ENCODE measurements at places on chromosomes 2 and 18.

DNA sequence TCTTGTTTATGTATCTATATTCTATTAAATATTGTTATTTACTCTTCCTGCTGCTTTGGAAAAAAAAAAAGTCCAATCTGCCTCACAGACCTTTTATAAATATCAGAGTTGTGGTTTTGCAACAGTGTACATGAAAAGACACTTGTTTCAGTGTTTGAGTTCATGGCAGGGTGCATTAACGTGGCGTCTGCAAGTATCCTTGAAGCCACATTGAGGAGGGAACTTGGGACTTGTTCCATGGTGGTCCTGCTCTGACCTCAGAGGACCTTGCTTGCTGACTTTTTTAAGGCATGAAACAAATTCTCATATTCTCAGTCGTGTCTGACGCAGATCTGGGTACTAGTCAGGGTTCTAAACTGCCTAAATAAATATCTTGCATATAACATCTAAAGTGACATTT lies 55.1 kb downstream of the CRIM1 start:
- no peak for DNase-seq

DNA sequence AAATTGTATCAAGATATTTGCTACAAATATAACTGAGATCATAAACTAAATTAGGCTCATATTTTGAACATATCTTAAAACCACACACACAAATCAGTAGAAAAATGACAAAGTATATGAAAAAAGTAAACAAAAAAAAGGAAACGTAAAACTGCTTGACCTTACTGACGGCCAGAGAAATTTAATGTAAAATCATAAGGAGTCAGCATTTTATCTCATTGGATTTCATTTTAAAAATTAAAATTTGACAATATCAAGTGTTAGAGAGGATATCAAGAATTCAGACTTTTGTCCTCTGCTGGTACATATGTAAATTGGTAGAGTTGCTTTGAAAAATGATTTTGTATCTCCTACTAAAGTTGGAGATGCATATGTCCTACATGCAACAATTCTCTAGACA lies 209.2 kb upstream of the ZC3H15 start:
- no peak for DNase-seq

DNA sequence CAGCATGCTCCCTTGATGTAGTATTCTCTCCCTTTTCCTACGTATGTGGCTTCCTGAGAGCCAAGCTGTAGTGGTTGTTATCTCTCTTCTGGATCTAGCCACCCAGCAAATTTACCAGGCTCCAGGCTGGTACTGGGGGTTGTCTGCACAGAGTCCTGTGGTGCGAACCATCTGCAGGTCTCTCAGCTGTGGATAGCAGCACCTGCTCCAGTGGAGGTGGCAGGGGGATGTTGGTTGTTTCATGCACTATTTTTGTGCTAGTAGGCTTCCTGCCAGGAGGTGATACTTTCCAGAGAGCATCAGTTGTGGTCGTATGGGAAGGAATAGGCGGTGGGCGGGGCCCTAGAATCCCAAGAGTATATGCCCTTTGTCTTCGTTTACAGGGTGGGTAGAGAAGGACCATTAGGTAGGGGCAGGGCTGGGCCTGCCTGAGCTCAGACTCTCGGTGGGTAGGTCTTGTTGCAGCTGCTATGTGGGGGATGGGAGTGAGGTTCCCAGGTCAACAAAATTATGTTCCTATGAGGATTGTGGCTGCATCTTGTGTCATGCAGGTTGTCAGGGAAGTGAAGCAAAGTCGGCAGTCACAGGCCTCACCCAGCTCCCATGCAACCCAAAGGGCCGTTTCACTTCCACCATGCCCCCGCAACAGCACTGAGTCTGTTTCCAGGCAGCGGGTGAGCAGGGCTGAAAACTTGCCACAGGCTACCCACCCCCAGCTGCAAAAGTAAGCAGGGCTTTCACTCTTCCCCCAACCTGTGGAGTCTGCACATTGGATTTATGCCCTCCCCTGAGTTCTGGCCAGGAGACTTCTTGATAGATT lies 1139.5 kb downstream of the BCL11A start:
- DNase-seq = no peak

- no peak for DNase-seq
Measured at GRCh38 chr2:43412114-43412753, 183.6 kb downstream of the THADA start.

DNA sequence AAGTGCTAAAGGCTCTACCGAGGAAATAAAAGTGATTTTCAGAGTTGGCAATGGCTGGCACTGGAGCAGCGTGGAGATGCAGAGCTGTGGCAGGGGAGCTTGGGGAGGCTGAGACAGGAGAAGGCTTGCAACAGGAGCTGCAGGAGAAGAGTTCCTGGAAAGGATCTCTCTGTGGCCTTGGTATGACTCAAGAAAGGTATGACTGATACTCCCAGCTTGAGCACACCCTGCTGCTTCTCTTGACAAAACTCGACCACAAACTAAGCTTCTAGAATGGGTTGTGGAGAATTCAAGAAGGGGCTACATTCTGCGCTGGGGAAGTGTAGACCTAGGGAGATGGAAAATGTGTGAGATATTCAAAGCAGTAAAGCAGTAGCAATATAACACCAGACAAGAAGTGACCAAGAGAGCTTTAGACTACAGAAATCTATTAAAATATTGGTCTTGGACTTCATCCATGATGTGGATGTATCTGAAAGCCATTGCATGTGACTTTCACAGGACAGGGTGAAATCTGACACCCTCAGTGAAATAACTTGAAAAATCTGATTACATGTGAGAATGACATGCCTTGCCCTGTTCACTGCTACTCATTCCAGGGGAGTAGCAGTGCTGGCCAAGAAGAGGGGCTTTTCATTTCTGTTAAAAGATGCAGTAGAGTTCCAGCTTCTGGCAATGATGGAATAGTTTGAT lies 41.5 kb downstream of the SUCLG1 start:
- DNase-seq = no peak

DNA sequence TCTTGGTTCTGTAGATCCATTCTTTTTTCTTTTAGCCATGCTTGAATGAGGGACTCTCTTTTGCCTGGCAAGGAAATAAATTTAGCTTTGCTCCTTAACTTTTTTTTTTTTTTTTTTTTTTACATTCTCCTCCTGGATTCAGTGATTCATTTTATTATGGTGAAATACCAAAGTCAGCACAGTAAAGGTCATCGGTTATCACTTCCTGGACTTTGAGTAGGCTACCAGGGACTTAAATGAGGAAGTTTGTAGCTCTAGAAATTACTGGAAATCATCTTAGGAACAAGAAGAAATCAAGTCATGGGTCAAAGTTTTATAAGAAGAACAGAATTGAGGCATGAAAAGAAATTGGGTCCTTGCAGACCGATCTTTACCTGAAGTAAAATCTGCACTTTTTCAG lies 75.0 kb downstream of the SOCS6 start:
- no peak for DNase-seq

GRCh38 chr2:41657226-41657625 lies 390.6 kb upstream of the PKDCC start:
- DNase-seq = no peak

DNA sequence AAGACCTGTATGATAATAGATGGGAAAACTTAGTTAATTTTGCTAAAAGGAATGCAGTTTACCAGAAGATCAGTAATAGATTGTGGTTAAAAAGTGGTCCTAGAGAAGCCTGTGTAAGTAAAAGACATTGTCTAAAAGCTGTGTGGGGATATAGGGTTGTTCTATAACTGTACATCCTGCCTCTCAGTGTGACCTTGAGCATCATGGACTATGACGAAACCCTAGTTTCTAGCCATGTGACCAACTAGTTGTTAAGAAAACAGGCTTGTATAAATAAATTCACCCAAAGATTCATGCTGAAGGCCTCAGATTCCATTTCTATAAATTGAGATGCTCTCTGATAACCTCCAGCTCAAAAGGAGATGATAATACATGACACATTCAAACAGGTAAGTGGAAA lies 160.7 kb downstream of the IKZF2 start:
- no peak for DNase-seq

DNA sequence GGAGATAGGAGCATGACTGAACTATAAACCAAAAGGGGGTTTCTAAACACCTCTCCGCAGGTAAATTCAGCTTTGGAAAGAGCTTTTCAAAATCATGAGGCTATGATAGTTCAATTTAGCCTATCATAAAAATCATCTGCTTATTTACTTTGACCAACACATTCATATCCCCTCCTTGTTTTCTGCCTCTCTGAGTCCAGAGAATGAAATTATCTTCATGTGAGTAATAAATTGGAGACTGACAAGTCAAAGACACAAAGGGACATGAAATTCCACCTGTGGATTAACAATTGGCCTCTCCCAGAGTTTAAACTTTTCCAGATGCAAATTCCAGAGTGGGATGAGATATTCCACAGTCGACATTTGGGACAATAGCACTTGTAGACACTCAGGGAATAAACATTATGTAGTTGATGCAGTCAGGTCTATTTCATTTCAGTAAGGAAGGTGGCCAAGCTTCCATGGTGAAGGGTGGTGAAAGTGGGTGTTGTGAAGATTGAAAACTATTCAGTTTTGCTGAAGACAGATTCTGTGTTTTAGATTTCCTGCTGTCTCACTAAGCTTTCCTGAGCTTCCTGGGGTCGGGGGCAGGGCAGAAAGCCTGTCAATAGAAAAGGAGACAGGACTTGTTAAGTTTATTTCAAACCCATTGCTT lies 84.7 kb downstream of the CDC42EP3 start:
- DNase-seq = no peak

GRCh38 chr2:85525567-85525966 lies 13.4 kb upstream of the MAT2A start:
- no peak for DNase-seq

GRCh38 chr18:3449512-3450011 lies 410 bp upstream of the TGIF1 start:
- no peak for DNase-seq

DNA sequence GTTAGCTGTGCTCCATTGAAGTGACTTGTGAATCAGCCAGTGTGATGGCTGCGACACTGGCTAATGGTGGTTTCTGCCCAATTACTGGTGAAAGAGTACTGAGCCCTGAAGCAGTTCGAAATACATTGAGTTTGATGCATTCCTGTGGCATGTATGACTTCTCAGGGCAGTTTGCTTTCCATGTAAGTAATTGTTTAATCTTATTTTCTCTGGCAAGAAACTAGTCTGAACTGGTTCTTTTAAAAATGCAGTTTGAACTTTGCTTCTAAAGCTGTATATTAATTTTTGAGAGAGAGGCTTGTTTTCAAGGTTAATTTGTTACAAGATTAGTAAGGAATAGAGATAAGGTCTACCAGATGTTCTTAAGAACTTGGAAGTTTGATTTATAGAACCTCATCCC lies 46.7 kb downstream of the GLS start:
- no peak for DNase-seq

DNA sequence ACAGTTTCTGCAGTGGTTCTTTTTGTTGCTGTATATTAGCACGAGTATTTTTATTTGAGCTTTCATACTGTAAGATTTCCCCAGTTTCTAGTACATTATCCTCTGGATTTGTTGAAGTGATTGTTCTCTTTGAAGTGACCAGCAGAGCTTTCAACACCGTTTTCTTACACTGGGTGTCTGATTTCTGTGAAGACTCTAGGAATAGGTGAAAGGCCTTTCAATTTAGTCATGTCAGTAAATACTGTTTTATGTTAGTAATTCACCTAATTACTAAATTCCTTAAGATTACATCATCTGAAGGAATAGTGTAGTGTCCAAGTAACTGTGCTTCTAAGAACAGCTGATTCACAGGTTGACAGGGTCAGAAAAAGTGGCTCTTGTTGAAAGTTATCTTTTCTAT lies 2.3 kb downstream of the PPM1B start:
- DNase-seq = no peak

GRCh38 chr2:201888426-201888800 lies 82.1 kb downstream of the CDK15 start:
- DNase-seq = no peak

- no peak for DNase-seq
Measured at GRCh38 chr2:199462956-199463692, 5.4 kb upstream of the SATB2 start.

DNA sequence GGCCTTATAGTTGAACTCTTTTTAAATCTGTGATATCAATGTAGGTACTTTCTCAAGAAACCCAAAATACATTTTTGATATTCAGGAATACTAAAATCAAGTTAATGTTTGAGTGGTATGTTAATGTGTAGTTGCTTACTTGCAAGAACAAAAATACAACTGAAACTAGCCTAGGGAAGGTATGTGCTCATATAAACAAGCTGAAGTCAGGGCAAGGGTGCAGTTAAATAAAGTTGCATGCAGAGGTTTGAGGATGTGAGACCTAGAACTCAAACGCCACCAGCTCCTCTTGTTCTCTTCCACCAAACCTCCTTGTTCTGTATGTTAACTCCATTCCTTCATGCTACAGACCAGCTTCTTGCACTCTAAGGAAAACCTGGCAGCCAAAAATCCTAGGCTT lies 388.3 kb upstream of the SMIM21 start:
- no peak for DNase-seq

GRCh38 chr2:140584471-140584870 lies 1546.3 kb downstream of the LRP1B start:
- DNase-seq = no peak

GRCh38 chr2:112110966-112111365 lies 27.2 kb upstream of the FBLN7 start:
- no peak for DNase-seq

DNA sequence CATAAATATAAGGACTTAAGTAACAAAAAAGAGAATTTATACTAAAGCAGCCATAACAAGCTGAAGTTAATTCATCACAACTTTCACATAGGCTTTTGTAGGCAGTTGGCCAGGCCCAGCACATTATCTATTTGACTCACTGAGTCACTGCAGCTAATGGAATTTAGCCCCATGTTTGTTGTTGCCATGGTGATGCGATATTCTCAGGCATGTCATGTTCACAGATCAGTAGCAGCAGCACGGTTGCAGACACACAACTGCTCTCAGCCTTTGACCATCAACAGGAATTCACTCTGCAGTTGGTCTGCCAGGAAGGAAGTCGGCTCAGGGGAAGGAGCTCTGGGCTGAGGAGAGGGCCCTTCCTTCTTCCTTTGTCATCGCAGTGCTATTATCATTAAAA lies 639.8 kb downstream of the TMEM182 start:
- no peak for DNase-seq

DNA sequence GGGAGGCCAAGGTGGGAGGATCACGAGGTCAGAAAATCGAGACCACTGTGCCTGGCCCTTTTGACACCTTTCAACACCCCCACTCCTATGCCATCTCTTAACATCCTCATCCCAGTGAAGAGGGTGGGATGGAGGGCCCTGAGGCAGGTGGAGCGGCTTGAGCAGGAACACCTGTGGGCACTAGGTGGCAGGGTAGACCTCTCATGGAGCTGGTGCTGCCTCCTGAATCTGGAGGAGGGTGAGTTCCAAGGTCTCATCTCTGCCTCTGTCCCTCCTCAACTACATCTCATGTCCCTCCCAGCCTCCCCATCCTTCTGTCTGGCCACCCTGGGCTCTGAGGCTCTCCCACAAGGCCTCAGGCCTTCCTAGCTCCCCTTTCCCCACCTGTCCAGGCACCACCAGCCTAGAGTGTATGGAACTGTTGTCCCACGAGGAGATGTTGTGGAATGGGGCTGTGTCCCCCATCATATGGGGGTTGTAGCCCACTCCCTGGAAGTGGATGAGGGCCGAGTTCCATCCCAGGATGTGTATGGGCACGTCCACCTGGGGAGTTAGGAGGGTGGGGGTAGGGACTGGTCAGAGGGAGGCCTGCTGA lies 17.0 kb upstream of the CRYBA2 start:
- no peak for DNase-seq
